Left lung (tissue), 14 donors: ENCODE measurements at places on chromosomes 4 and X. TPM values are rescaled to one million over a fixed set of nuclear protein-coding genes. Genes with fewer than 3 reads are reported as not detected.

Gene CT45A10
- total RNA-seq, result not detected

Gene PCDH18
- total RNA-seq, result 12.1 TPM

Gene GRID2
- 0.16 TPM for total RNA-seq

Gene HTN1
- total RNA-seq, result not detected

Gene PDK3
- 18.1 TPM for total RNA-seq

Gene SAGE1
- not detected for total RNA-seq

Gene TLR6
- 18.1 TPM for total RNA-seq

Gene ACOT9
- total RNA-seq, result 43.9 TPM

Gene TLR1
- total RNA-seq, result 59.8 TPM

Gene FAT1
- total RNA-seq, result 70.3 TPM

Gene SCD5
- 12.5 TPM for total RNA-seq

Gene DCAF8L2
- not detected for total RNA-seq

Gene GAGE12J
- not detected for total RNA-seq

Gene TLR2
- 170 TPM for total RNA-seq

Gene ITM2A
- total RNA-seq, result 33.6 TPM

Gene MAGEA2B
- not detected for total RNA-seq

Gene RRH
- total RNA-seq, result 0.23 TPM

Gene SPANXN5
- total RNA-seq, result not detected

Gene HDAC6
- 82.9 TPM for total RNA-seq

Gene GPRASP2
- total RNA-seq, result 10.3 TPM

Gene SHISA3
- 1.9 TPM for total RNA-seq

Gene CABS1
- not detected for total RNA-seq

Gene RBM47
- total RNA-seq, result 110 TPM

Gene AKAP4
- not detected for total RNA-seq

Gene IGSF1
- not detected for total RNA-seq

Gene SSX4B
- not detected for total RNA-seq

Gene SLC34A2
- 3,249 TPM for total RNA-seq

Gene NAT8L
- 0.24 TPM for total RNA-seq

Gene PNMA6A
- 2.2 TPM for total RNA-seq

Gene MRFAP1L1
- total RNA-seq, result 46.2 TPM

Gene SLC10A4
- total RNA-seq, result 0.84 TPM

Gene STBD1
- total RNA-seq, result 8.8 TPM

Gene AKAP14
- not detected for total RNA-seq

Gene MAGIX
- total RNA-seq, result 9.4 TPM

Gene RADX
- 3.2 TPM for total RNA-seq
